ENCODE measurements at places on chromosomes 2 and 18. TPM values are rescaled to one million over a fixed set of nuclear protein-coding genes. Genes with fewer than 3 reads are reported as not detected.

The PPP1R1C gene
- total RNA-seq: 4.2 TPM

The TMEM17 gene
- 3.4 TPM for total RNA-seq

The DSC2 gene
- 8.0 TPM for total RNA-seq

The PRR30 gene
- total RNA-seq: not detected

The KCNF1 gene
- 0.66 TPM for total RNA-seq

GRCh38 chr18:21369146-21369545, 127.1 kb downstream of the GREB1L start:
- no peaks in the 10 kb centered on the region for H3K4me1 ChIP-seq
- H3K27me3 ChIP-seq: no peaks in the 10 kb centered on the region
- H3K36me3 ChIP-seq: no peaks in the 10 kb centered on the region
- H3K27ac ChIP-seq: no peak overlapping the region
- DNase-seq: no peak

- no peaks in the 10 kb centered on the region for H3K36me3 ChIP-seq
- H3K27me3 ChIP-seq: no peaks in the 10 kb centered on the region
- H3K4me1 ChIP-seq: no peaks in the 10 kb centered on the region
- H3K4me3 ChIP-seq: no peak overlapping the region
- no peak overlapping the region for H3K27ac ChIP-seq
- no peak for DNase-seq
Measured at GRCh38 chr2:215793747-215794595, 219.4 kb downstream of the MREG start.

DNA sequence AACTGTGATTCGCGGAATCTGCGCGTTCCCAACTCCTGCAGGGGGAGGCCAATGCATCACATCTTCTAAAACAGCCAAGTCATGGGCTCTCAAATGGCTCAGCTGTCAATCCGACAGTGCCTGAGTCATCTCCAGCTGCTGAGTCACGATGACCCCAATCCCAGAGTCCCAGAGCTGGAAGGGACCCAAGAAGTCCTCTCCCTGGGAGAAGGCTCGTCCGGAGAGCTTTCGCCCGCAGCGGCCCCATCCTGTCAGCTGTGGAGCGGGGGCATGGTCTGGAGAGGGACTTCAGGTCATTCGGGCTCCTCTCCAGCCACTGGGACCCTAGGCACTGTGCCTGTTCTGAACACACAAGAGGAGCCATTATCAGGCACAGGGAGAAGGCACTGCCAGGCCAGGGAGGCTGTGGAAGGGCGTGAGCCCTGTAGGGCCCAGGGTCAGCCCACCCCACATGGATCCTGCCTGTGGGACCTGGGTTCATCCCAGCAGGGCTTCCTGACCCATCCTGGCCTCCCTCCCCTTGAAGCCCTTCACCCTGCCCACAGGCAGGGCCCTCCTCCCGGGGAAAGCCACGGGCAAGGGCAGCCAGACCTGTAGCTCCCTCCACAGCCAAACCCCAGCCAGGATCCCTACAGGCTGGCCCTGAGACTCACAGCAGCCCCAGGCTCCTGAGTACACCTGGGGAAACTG, 47.6 kb upstream of the GPC1 start:
- H3K4me1 ChIP-seq: no peaks in the 10 kb centered on the region
- H3K27ac ChIP-seq: no peak overlapping the region
- H3K36me3 ChIP-seq: no peaks in the 10 kb centered on the region

- H3K27me3 ChIP-seq: no peaks in the 10 kb centered on the region
- no peaks in the 10 kb centered on the region for H3K36me3 ChIP-seq
- DNase-seq: no peak
- H3K27ac ChIP-seq: no peak overlapping the region
Measured at GRCh38 chr18:31973929-31974546, 31.1 kb upstream of the TRAPPC8 start.

- H3K27me3 ChIP-seq: no peaks in the 10 kb centered on the region
- no peak overlapping the region for H3K27ac ChIP-seq
- no peak overlapping the region for H3K4me3 ChIP-seq
- no peak for DNase-seq
- H3K4me1 ChIP-seq: no peaks in the 10 kb centered on the region
Measured at GRCh38 chr2:26609839-26610277, 31.3 kb downstream of the CIB4 start.

- H3K4me1 ChIP-seq: no peaks in the 10 kb centered on the region
- H3K27me3 ChIP-seq: no peaks in the 10 kb centered on the region
- no peaks in the 10 kb centered on the region for H3K36me3 ChIP-seq
- DNase-seq: no peak
- no peak overlapping the region for H3K4me3 ChIP-seq
Measured at GRCh38 chr2:39127973-39128372, 7.1 kb upstream of the SOS1 start.

DNA sequence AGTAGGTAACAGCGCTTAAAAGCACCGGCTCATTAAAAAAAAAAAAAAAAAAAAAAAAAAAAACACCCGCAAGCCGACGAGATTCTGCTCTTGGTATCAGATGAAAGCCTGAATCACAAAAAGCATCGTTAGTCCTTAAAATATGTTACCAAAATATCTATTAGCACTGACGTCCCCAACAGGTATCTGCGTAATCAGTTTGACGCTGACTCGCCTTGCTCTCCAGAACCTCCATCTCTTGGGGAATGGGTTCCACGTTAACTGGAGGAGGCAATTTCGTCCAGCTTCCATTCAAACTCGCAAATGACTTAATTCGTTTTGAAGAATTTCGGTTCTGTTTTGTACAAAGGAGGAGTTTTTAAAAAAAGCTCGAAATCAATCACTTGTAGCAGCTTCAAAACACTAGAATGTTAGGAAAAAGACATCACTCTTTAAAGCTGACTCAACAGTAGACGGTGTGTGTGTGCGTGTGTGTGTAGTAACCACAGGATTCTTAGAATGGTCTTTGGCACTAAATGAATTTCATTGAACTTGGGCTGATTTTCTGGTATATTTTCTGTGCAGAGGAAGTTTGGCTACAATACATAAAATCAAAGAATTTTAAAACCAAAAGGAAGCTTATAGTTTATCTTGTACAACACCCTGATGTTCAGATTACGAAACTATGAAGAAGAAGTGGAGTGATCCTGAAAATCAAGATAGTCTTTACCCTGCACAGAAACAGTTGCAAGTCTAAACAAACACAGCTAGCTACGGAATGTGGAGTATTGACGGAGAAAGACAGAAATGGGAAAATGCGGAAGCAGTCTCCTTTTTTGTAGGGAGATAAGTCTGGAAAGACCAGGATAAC, 1.1 kb upstream of the PGAP1 start:
- H3K27me3 ChIP-seq: no peaks in the 10 kb centered on the region
- H3K27ac ChIP-seq: peak overlapping the region; percentile 89
- H3K36me3 ChIP-seq: no peaks in the 10 kb centered on the region
- peak overlapping the region; percentile 80 for H3K4me3 ChIP-seq
- no peaks in the 10 kb centered on the region for H3K4me1 ChIP-seq
- DNase-seq: no peak

- no peak overlapping the region for H3K4me3 ChIP-seq
- no peaks in the 10 kb centered on the region for H3K27me3 ChIP-seq
- no peak overlapping the region for H3K27ac ChIP-seq
- H3K36me3 ChIP-seq: no peaks in the 10 kb centered on the region
- no peaks in the 10 kb centered on the region for H3K4me1 ChIP-seq
Measured at GRCh38 chr18:12726774-12727550, 24.1 kb downstream of the PSMG2 start.

GRCh38 chr2:32061973-32062861, 1.1 kb upstream of the SPAST start:
- no peak for DNase-seq
- H3K36me3 ChIP-seq: no peaks in the 10 kb centered on the region
- no peaks in the 10 kb centered on the region for H3K4me1 ChIP-seq
- H3K4me3 ChIP-seq: peak overlapping the region; percentile 85

DNA sequence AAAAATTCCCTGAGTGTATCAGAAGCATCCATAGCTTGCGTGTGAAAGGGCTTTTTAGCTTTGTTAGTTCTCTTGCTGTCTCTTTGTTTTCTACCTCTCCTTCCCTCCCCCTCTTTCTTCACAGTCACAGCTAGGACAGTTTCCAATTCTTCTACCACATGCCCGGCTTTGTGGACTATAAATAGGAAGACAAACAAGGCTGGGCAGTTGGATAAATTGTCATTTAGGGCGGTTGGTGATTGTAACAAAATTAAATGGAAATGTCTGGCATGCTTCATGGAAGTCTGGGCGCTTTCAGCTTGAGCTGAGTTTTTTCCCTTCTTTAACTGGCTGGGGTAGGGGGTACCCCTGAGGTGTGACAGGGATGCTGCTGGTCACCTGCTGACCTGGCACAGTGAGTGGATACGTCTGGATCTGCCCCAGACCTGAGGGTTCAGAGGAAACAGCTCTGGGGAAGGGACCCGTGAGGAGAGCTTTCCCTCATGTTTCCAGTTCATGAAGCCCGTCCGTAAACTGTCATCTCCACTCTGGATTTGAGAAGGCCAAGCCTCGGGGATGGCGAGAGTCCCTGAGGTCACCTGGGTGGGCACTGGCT, 29.0 kb upstream of the GIGYF2 start:
- DNase-seq: no peak
- no peaks in the 10 kb centered on the region for H3K36me3 ChIP-seq
- no peaks in the 10 kb centered on the region for H3K27me3 ChIP-seq
- H3K4me1 ChIP-seq: no peaks in the 10 kb centered on the region

GRCh38 chr2:190973726-190974628, 40.0 kb downstream of the STAT1 start:
- peaks cover 3% of the 10 kb centered on the region for H3K36me3 ChIP-seq
- no peaks in the 10 kb centered on the region for H3K4me1 ChIP-seq
- H3K27me3 ChIP-seq: no peaks in the 10 kb centered on the region

DNA sequence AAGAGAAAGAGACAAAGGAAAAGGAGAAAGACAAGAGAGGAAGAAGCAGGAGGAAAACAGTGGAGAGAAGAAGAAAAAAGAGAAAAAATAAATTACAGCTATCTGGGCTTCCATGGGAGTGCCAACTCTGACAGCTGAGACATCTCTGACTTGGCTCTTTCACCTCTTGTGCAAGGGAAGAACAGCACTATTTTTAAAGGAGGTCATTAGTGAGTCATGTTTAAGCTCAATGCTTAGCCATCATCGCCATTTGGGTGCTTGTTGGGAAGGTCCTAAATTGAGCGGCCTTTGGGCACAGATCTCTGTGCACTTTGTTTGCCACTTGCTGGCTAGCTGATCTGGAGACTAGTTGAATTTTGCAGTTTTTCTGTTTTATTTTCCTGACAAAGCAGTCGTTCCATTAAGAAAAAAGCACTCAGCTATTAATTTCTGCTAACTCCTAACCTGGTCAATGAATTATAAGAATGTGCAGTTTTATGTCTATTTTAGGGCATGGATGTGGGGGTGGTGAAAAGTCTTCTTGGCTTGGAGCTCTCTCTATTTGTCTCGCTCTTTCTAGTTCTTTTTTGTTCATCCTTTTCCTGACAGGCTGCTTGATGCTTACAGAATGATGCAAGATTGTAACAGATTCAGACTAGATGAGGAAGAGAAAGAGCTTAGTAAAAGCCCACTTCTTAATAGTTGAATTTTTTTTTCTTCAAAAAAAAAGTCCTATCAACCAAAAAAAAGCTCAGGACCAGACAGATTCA, 231.5 kb downstream of the SLC8A1 start:
- no peaks in the 10 kb centered on the region for H3K27me3 ChIP-seq
- H3K4me1 ChIP-seq: no peaks in the 10 kb centered on the region
- no peak overlapping the region for H3K4me3 ChIP-seq
- DNase-seq: no peak
- no peak overlapping the region for H3K27ac ChIP-seq

- no peaks in the 10 kb centered on the region for H3K27me3 ChIP-seq
- no peak overlapping the region for H3K4me3 ChIP-seq
- no peak overlapping the region for H3K27ac ChIP-seq
- DNase-seq: no peak
- no peaks in the 10 kb centered on the region for H3K36me3 ChIP-seq
Measured at GRCh38 chr2:106161938-106162820, 31.9 kb downstream of the UXS1 start.

Data from breast epithelium (tissue), 4 donors.